ENCODE measurements at places on chromosomes 2 and 18.

DNA sequence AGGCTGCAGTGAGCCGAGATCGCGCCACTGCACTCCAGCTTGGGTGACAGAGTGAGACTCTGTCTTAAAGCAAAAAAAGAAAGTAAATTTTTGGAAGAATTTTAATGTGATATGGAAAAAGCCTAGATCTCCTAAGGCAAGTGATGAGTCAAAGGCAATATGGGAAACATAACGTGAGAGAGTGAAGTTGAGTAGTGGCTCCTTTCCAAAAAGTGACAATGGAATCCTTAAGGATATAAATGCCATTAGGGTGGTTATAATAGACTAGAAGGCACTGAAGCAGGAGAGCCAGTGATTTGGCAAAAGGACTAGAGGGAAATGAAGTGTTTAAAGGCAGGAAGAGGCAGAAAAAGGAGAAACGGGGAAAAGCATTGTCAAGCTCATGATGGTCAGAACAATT is 25.6 kb downstream of the ARHGAP28 start:
- no peak for DNase-seq

DNA sequence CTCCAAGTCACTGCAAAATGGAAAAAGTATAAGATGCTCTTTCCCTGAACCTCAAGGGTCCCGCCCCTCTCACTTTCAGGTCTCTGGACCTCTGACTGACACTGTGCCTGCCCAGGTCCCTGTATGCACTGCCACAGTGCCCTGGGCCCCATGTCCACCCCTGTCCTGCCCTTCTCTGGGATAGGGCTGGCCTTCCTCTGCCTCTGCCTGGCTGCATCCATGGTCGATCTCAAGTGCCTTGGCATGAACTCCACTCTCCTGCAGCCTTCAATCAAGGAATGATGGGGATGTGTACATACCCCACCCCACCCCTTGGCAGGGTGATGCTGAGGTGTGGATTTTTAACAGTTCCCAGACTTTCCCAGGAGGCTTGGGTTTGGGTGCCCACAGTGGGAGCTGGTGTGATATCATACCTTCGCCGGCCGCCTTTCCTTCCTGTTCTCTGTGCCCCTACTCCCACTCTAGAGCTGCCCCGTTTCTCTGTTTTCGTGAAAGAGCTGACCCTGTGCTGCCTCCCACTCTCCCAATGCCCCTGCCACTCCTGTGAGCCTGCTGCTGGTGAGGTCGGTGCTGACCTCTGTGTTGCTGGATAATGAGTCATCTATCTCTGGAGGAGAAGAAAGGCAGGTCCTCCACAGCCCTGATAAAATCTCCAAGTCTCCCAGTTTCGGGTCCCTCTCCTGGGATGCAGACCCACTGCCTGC is 18.9 kb downstream of the PTPN18 start:
- DNase-seq, result no peak

- no peak for DNase-seq
These were observed 54.2 kb downstream of the ACTR2 start for GRCh38 chr2:65281627-65282351.

DNA sequence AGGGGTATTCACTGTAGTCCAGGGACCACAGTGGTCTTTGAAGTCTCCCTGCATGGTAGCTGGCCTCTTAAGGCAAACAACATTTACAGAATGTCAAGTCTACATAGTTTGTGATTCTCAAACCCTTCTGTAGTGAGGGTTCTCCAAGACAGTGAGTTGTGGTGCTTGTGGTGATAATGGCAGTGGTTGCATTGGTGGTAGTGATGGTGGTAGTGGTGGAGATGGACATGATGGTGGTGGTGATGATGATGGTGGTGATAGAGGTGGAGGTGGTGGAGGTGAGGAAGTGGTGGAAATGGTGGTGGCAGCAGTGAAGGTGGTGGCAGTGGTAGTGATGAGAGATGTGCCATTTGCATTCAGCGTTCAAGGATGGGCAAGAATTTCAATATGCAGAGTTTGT is 104.9 kb downstream of the TACR1 start:
- DNase-seq, result no peak

GRCh38 chr18:76121011-76121410 is 374.0 kb downstream of the ZNF516 start:
- DNase-seq, result no peak

DNA sequence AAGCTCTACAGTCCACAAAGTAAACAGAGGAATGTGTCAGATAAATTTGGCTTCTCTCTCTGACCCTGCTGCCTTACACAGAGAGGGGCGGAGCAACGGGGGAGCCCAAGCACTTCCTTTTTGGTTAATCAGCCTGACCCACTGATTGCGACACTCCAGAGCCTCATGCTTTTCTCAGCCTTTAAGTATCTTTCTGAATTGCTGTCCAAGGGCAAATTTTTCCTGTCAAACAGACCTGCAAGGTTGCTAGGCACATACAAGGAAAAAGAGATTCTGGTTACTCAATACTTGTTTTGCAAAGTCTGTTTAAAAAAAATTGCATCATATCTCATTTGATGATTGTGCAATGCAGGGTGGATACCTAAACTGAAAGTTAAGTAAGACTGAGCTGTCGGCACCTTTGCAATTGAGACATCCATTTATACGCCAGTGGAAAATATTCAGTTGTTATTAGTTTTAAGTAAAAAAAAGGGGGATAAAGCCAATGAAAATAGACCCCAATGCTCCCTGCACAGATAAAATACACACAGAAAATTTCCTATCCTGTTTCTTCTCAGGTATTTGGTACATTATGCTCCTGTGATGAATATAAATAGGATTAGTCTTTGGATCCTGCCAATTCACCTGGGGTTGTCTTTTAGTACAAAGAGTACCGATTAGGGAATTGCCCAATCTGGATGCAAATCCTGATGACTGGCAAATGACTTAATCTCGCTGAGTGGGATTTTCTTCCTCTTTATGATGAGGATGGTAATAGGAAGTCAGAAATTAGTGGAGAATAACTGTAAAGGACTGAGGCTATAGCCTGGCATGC is 260.2 kb upstream of the TRIB2 start:
- DNase-seq, result peak; percentile 22

Data from stimulated activated naive B cell treated with anti-CD40 and anti-IgM and Interleukin-4, amounts not matched to agents 10 μg/mL and 1 μg/mL and 100 μg/mL, for 72 hours (primary cell).